Nephron progenitor cell (in vitro differentiated cells): ENCODE measurements at places on chromosomes 3 and 15.
A peak's percentile ranks its signal among the peaks of the same experiment; 100 is the strongest.

DNA sequence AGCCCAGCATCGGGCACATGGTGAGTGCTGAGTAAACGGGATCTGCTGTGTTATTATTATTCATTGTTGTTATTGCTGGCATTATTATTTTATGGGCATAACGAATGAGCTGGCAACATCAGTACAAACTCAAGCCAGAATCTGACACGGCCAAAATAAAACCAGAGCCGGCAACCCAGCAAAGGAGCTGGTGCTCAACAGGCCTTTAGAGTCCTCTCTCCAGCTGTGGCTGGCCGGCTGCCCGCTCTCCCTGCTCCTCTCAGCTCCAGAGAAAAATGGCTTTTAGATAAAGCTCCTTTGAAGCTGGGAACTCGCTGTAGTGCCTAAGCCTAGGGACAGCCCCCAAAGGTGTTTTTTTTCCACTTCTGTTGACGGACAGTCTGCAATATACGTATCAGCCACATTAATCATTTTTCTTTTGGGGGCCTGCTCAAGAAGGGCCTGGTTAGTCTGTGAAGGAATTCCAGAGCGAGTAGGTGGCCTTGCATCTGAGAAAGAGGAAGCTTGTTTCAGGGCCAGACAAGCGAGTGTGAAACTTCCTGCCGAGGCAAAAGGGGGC, 193.9 kb upstream of the UBE2E1 start:
- no peak for DNase-seq

GRCh38 chr3:168249550-168250414, 154.1 kb upstream of the GOLIM4 start:
- peak; percentile 90 for DNase-seq

GRCh38 chr3:72054976-72055375, 270.0 kb upstream of the PROK2 start:
- no peak for DNase-seq

GRCh38 chr3:21292971-21293370, 458.0 kb downstream of the ZNF385D start:
- no peak for DNase-seq

GRCh38 chr15:49236869-49237268, 66.8 kb downstream of the GALK2 start:
- no peak for DNase-seq

- no peak for DNase-seq
These were observed 20.0 kb downstream of the MASP1 start for GRCh38 chr3:187271582-187271981.

DNA sequence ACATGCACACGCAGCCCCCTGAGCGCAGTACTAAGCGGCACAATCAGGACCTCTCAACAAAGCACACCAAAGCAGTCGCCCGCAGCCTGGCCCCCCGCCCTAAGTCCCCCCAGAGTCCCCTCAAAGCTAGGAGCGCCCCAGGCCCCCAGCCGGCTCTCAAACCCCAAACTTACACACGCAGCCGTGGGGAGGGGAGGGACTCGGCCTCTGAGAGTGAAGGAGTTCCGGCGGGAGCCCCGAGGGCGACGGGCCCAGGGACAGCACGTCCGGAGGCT, 5.5 kb downstream of the GATA2 start:
- DNase-seq, result no peak

- DNase-seq, result no peak
These were observed 1082.6 kb upstream of the EPHA6 start for GRCh38 chr3:95731753-95732152.

- no peak for DNase-seq
These were observed 128.0 kb downstream of the BBX start for GRCh38 chr3:107650788-107651187.

DNA sequence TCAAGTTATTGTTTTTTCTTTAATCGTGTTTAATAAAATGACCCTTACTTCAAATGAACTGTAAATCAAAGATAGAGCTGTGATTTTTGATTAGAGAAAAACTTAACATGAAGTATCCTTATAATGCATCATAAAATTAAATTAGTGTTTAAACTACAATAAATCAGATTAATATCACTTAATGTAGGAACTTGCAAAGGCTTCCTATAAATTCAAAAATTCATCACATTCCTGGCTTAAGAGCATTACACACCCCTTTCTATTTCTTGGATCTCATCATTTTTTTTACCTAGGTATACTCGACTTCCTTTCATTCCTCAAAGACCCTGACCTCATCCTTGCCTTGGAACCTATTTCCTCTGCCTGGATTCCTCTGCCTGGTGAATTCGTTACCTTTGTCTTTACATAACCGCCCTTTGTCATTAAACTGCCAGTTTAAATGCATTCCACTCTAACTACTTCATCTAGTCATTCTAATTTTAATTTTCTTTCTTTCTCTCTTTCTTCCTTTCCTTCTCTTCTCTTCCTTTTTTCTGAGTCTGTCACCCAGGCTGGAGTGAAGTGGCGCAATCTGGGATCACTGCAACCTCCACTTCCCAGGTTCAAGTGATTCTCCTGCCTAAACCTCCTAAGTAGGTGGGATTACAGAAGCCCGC, 1244.5 kb downstream of the OTOL1 start:
- DNase-seq, result no peak

DNA sequence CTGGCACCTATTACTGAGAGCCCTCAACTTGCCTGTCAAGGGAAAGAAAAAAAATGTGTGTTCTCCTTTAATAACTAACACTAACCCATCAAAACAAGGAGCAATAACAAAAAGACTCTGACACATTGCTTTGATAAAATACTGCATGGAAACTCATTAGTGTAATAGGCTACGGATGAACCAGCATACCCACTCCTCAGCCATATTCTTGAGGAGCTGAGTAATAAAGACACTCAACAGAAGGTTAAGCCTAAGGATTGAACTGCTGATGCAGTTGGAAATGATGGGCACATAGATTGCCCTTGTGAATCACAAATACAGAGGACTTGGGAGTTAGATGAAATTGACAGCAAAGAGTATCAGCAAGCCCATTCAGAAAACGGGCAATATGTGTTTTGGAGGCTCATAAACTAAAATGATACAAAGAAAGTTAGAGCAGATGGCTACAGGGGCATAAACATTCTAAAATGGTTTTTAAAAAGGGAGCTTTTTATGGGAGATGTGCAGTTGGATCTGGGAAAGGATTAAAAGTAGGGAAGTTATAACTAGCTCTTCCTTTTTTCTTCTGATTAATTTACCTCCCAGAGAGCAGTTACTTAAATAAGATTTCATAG, 447.6 kb upstream of the IL12A start:
- DNase-seq, result no peak

DNA sequence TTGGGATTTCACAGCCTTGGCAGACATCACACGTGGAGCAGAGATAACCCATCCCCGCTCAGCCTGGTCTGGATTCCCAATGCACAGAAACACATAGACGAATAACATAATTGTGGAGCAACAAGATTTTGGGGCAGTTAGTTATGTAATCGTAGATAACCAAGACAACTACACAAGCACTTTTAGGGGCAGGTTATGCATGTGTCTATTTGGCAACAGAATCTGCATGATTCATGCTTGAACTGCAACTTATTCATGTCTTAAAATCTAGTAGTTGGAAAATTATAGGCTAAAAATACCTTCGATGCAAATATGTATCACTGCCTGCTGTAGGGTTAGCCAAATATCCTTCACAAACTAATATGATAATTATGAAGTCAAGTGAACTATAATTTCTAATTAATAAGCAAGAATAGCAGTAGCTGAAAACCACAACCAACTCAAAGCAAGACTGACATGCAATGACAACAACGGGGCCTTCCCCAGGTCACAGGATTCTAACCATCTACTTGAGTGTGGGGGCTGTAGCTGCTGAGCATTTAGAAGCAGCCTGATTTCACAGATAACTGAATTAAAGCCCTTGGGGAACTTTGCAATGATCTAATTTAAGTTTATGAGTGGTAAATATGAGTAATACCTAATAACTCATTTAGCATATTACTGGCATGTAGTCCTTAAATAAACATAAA, 31.1 kb downstream of the DGKG start:
- DNase-seq, result no peak

GRCh38 chr3:183242431-183242830, 10.6 kb upstream of the B3GNT5 start:
- no peak for DNase-seq

DNA sequence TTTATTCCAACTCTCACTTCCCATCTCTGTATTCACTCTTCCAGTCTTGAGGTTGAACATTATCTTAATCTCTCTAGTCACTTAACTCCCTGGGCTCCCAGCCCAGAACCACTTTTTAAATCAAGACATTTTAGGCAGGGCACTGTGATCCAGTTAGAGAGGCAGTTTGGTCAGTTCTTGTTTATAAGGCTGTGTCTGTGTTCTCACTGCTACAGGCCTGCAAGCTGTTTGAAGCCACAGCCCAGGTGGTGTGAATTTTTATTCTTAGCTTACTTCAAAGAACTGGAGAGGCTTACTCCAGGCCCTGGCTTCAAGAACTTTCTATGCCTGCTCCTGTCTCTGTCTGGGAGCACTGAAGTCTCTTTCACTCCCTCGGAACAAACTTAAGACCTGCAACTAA, 906.1 kb downstream of the CADM2 start:
- DNase-seq, result no peak

DNA sequence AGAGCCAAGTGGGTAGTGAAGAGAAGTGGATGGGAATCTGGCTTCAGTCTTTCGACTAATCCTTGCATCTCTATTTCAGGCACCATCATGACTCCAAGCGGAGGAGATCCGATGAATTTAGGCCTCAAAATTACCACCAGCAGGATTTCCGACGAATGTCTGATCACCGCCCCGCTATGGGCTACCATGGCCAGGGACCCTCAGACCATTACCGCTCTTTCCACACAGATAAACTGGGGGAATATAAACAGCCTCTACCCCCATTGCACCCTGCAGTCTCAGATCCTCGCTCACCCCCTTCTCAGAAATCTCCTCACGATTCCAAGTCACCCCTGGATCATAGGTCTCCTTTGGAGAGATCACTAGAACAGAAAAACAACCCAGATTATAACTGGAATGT, 64.7 kb downstream of the RGMA start:
- DNase-seq, result no peak

DNA sequence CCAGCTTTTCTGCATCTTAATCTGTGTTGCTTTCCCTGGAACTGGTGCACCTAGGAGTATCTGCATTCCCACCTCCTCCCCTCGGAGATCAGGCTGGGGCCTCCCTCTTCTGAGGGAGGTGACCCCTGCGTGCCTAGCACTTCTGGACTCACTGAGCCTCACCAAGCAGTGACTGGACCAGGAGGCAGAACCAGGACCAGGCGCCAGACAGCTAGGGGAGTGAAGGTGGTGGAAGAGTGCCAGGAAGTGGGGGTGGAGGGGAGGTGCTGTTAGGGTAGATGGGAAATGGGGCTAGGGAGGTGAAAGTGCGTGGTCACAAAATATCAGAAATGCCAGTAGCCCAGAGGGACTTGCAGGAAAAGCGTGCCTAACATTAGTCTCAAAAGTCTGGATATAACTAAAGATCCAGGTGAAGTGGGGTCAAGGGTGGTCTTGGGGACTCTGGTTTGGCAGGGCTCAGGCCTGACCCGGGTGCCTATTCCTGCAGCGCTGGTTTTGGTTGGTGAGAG, 1.2 kb downstream of the DUOXA2 start:
- DNase-seq, result no peak

DNA sequence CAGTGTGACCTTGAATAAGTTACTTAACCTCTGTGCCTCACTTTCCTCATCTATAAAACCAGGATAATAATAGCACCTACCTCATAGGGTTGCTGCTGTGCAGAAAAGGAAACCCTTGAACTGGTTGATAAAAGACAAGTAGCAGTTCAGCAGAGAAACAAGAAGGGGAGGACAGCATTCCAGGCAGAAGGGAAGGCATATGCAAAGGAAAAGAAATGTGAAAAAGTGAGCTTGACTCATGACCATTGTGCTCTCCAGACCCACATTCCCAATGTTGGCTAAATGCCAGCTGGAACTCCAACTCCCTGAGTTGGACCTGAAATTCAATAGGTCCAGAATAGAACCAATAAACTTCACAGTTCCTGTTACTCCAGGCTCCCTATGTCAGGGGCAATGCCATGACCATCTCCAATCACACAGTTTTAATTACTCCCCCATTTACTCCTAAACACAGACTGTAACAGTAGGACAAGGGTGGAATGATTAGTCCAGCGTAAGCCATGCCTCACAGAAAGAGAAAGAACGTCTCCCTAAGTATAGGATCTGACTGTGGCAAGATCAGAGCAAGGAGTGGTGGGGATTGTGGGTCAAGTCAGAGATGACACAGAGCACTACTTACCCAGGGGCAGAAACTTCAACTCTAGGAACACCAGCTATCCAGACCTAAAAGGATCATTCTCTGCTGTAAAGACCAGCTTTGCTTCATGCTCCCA, 26.9 kb downstream of the PRKAR2A start:
- DNase-seq, result no peak

GRCh38 chr3:197600796-197601565, 45.2 kb upstream of the BDH1 start:
- DNase-seq, result no peak

- DNase-seq, result peak; percentile 71
These were observed 1.6 kb downstream of the OXTR start for GRCh38 chr3:8767667-8768363.

DNA sequence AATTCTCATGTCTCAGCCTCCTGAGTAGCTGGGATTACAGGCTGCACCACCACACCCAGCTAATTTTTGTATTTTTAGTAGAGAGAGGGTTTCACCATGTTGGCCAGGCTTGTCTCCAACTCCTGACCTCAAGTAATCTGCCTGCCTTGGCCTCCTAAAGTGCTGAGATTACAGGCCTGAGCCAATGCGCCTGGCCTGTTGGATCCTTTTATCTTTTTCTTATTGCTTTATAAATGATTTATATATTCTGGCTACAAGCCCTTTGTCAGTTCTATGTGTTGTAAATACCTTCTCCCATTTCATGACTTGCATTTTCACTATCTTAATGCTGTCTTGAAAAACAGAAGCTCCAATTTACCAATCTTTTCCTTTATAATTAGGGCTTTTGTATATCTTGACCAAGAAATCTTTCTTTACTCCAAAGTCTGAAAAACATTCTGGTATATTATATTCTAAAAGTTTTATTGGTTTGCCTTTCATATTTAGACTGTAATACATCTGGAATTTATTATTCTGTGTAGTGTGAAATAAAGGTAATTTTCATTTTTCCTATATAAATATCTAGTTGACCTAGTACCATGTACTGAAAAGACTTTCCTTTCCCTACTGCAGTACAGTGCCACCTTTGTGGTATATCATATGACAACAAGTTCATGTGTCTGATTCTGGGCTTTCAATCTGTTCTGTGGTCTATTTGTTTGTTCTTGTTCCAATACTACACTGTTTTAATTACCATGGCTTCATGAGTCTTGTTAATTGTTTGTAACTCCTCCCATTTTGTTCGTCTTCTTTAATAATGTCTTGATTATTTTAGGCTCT, 52.9 kb upstream of the RNU6-1 start:
- no peak for DNase-seq

DNA sequence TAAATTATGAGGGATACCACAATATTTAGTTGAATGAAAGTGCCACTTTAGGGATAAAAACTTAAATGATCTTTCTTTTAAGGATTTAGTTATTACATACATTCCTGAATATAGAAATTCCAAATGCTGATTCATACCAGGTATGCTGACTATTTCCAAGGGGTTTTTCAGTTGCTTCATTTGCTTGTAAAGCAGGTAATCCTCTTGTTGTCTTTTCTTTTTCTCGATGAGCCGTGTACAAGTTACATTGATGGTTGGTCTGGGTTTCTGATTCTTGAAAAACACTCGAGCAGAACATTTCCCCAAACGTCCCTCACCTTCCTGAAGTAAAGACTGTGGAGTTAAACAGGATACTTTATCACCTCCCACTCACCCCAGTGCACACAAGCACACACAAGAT, 21.7 kb downstream of the RARRES1 start:
- DNase-seq, result no peak
